ENCODE measurements at places on chromosomes 11 and 22.

GRCh38 chr11:114285599-114285998 is 10.6 kb upstream of the NNMT start:
- DNase-seq: no peak

DNA sequence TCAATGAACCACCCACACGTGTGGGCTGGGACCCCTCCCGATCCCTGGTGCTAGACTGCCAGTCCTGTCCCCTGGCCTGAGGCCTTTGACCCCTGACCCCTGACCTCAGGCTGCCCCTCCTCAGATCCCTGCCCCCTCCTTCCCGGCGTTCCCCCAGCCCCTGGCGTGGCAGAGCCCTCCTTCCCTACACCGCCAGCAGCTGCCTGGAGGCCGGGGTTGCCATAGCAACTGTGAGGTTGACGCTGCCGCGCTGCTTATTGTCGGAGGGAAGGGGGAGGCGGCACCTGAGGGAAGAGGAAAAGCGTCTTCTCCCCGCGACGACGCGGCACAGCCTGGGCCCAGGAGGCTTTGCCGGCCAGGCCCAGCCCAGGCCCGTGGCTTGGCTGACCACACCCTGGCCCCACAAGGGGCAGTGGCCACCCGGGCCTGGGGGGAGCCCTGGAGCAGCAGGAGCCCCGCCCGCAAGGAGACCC is 32.6 kb downstream of the SHANK3 start:
- DNase-seq: peak; percentile 76

GRCh38 chr11:110431051-110431672 is 1.4 kb downstream of the FDX1 start:
- DNase-seq: no peak

GRCh38 chr11:72534371-72535193 is 100.3 kb upstream of the CLPB start:
- DNase-seq: no peak

GRCh38 chr11:133910101-133910500 is 46.7 kb downstream of the IGSF9B start:
- no peak for DNase-seq

GRCh38 chr11:3165152-3165705 is at the start of gene OSBPL5:
OSBPL5 (minus strand) TSS chr11:3165310; CDS start chr11:3129148, 36,162 bp downstream.
- DNase-seq: peak; percentile 31
